Stimulated activated CD8-positive, alpha-beta memory T cell treated with anti-CD3 and anti-CD28 coated beads, Interleukin-15, amount 100 ng/mL, for 4 hours (primary cell): ENCODE measurements at places on chromosomes 5 and 9.

DNA sequence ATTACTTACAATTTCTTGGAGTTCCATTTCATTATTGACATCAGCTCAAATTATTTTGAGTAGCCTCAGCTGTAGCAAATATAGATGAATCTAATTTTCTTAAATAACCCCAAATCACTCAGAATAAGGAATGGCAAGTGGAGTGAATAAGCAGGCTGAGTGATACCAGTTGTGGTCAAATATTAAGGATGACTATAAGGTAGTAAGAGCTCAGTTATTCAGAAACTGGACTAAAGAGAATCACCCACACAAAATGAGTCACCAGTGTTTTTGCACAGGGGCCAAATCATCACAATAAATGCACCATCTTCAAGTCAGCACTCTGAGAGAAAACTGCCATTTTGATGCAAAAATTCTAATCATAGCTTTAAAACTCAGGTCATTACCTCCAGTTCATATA, 128.9 kb upstream of the TARS1 start:
- no peak for DNase-seq

- DNase-seq = no peak
These were observed 586.3 kb downstream of the PTPRD start for GRCh38 chr9:10026443-10026984.

DNA sequence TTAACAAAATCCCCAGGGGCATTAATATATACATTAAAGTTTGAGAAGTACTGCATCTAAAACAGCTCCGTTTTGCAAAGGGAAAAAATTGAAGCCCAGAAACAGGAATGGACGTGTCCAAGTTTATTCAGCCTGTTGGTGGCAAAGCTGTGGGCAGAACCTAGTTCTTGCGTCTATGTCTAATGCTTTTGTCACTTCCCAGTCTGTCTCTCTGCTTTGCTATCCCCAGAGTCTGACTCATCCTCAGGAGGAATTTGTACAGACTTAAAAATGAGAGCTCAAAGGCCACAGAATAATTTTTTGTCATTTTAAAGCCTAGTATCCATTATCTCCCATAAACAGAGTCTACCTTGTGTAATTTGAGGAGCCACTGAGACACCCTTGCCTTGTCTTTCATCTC, 330.9 kb upstream of the GRIA1 start:
- no peak for DNase-seq

DNA sequence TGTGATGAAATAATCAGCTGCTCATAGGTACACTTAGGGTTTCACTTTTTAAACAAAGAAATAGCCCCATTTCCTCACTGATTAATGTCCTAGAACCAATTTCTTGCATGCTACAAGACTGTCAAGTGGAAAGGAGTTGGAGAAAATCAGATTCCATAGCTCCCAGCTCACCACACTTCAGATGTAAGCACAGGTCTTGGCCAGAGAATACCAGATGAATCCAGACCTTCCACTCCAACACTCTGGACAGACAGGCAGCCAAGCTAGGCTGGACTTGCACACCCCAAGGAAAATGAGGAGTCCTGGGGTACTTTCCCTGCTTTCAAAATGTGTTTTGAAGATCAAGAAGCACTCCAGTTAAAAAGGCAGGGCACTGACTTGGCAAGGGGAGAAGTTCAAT, 68.5 kb downstream of the KLHL3 start:
- no peak for DNase-seq

- no peak for DNase-seq
These were observed 10.4 kb upstream of the PCDHGC3 start for GRCh38 chr5:141465351-141465750.

GRCh38 chr9:111030492-111030891, 7.8 kb downstream of the LPAR1 start:
- no peak for DNase-seq

DNA sequence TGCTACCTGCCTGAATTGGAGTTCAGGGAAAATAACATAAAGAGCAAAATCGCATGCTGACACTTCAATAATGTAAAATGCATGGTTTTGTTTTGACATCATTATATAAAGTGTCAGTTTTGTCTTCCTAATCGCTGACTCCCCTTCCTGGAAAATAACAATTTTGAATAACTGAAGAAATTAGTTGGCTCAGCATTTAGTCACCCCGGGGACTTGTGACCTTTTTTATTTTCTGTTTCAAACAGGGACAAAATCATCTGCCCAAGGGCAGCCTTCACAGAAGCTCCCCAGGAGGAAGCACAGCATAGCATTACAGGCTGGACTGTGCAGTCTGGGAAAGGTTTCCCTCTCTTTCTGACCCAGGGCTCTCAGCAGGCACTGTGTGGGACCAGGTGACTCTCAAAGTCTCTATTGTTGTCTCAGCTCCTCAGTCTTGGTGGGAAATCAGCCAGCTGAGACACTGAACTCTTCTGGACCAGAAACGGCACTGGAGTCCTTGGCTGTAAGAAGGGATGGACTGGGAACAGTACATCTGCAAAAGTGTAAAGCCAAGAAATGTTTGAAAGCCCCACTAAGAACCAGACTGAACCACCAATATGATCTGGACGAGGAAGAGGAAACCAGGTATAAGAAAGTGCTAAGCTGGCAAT, 671.3 kb upstream of the KLF4 start:
- no peak for DNase-seq

DNA sequence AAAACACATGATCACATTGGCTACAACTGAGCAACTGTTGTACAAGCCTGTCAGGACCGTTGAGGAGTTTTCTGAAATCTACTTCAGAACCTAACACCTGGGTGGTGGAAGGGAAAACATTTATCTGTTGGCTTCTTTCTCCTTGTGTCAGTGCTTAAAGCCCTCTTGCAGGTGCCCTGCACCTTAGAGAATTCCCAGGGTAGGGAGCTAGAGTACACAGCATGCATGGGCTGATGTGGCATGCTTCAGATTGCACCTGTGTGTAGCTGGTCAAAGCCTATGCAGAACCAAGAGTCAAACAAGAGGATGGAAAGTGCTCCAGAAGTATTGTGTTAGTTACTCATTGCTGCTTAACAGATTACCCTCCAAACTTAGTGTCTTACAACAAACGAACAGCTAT, 33.6 kb upstream of the ZBED3 start:
- DNase-seq = no peak

DNA sequence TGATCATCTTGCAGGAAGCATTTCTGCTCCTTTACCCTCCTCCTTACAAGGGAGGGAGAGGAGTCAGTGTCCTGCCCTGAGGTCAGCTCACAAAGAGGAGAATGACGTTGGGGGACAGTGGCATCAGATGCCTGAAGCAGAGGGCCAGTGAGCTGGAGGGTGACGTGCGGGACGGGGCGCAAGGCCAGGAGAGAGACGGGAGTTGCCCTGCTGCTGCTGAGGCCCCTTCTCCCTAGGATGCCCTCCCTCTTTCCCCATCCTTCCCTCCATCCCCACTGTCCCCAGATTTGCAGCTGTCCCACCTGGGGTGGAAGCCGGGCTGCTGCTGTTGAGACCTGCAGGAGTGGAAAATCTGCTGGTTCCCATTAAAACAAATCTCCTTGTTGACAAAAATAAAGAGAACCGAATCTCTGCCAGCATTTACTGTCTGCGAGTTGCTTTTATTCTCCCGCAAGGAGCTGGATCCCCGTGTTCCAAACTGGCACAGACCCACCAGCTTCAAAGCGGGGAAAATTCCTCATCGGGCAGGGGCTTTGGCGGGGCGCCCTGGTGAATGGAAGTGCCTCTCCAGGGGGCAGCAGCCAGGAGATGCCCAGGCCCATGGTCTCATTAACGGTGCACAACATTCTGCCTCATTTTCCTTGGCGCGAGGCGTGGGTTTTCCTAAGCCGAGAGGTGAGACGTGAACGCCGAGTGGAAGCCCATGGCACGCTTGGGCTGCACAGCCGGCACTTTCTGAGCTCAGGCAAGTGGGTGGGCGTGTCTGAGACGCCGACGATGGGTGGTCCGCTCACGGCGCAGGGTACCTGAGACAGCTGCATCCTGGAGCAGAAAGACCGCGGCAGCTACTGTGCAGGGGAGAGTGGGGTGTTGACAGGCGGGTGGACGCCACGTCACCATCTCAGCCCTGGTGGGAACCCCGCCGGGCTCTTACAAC, 13.9 kb upstream of the COL5A1 start:
- DNase-seq = no peak

DNA sequence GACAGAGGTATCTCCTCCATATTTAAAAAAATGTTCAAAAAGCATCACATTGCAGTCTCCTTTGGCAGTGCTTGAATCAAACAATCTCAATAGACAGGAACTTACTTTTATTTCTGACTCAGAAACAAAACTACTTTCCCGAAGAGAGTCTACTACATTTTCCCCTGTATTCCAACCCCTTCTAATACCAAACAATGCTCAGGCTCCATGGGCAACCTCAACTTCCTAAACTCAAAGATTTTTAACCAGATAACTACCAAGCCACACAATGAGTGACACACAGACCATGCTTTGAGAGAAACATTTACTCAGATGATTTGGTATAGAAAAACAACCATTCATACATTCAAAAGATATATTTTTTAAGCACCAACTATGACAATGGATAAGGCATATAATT, 70.5 kb downstream of the APBA1 start:
- DNase-seq = no peak

DNA sequence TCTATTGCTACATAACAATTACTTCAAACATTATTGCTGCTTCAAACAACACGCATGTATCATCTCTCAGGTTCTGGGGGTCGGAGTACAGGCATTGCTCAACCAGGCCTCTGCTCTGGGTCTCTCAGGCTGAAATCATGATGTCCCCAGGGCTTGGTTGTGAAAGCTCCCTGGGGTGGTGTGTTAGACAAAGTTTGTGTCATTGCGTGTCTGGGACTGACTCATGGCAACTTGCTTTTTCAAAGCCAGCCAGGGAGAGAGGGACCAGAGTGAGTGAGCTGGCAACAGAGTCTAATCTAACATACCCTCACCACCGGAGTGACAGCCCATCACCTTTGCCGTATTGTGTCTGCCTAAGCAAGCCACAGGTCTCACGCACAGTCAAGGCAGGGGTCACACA, 259.2 kb upstream of the NFIL3 start:
- DNase-seq = no peak

DNA sequence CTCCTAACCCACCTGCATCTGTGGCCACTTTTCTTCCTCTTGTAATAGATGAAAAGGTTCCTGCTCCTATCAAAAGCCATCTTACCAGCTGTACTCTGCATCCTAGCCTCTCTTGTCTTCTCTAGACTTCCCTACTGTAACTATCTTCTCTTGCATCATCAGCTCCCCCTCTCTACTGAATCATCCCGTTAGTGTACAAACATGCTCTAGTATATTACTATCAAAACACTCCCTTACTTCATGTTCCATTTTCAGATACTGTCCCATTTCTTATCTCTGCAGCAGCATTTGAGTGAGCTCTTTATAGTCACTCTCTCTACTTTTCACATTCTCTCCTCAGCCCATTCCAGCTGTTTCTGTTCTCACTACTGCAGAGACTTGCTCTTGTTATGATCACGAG, 2.8 kb downstream of the SRA1 start:
- DNase-seq = no peak

- DNase-seq = no peak
These were observed 100.6 kb downstream of the LHFPL2 start for GRCh38 chr5:78547731-78548615.

DNA sequence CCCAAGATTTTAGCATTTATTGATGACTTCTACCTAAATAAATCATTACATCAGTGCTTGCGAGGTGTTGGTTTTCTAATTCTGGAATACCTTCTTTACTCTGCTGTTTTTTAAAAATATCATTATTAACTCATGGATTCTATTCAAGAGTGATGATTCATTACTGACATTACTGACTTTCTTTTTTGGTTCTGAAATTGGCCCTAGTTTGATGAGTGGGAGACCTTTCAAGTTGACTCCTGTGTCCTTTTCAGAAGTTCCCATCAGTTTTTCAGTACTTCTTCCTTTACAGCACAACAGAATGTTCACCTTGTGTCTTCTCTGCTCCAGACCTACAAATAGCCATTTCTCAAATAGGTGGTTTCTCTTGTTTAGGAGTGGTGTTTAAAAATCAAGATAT, 114.1 kb downstream of the PCSK5 start:
- no peak for DNase-seq
